ENCODE measurements at places on chromosomes 3 and 15.

- no peak for DNase-seq
Observed at GRCh38 chr3:142993958-142994442, 7.4 kb upstream of the U2SURP start.

GRCh38 chr3:82378392-82378791 is 616.9 kb upstream of the GBE1 start:
- no peak for DNase-seq

- no peak for DNase-seq
Observed at GRCh38 chr3:41103200-41103599, 96.1 kb upstream of the CTNNB1 start.

GRCh38 chr3:180987344-180987743 is 2.2 kb downstream of the DNAJC19 start:
- no peak for DNase-seq

GRCh38 chr15:48418343-48418742 is 87.1 kb downstream of the DUT start:
- no peak for DNase-seq

- DNase-seq, result no peak
Observed at GRCh38 chr3:42539871-42540714, 37.6 kb downstream of the VIPR1 start.

GRCh38 chr3:38226273-38226672 is 39.3 kb upstream of the SLC22A13 start:
- no peak for DNase-seq

- no peak for DNase-seq
Observed at GRCh38 chr3:63969876-63970275, 53.4 kb downstream of the PSMD6 start.

GRCh38 chr3:142033292-142033691 is 116.1 kb downstream of the TFDP2 start:
- DNase-seq, result no peak

DNA sequence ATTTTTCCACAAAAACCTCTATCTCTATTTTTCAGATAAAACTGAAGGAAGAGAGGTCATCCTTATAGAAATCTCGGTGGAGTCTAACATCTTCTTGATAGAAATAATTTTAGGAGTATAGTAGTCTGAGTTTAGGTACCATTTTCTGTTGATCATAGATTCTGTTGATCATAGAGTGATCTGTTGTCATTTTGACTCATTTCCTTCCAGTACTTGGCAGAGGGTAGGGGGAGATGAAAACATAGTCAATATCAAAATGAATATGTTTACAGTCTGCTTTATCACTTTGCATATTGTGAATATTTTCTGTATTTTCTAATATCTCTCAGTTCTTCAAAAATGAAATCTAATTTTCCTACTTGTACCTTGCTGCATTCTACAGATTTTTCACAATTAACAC is 353.4 kb downstream of the FEZF2 start:
- DNase-seq, result no peak

DNA sequence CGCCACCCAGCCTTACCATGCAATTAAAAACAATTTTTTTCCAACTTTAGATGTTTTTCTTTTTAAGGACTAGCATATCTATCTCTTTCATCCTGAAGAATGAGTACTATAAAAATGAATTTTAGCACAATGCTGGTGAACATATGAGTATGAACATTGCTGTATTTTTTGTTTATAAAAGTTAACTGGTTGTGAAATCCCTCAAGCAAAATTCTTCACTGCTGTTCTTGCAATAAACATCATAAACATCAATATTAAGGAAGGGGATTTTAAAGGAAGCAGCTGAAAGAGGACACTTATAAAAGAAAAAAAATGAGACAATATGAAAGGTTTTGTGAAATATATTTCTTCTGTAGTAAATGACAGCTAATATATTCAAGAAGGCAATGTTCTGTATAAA is 3.0 kb downstream of the PLSCR4 start:
- DNase-seq, result no peak

- DNase-seq, result no peak
Observed at GRCh38 chr3:177378168-177378567, 180.9 kb upstream of the TBL1XR1 start.

DNA sequence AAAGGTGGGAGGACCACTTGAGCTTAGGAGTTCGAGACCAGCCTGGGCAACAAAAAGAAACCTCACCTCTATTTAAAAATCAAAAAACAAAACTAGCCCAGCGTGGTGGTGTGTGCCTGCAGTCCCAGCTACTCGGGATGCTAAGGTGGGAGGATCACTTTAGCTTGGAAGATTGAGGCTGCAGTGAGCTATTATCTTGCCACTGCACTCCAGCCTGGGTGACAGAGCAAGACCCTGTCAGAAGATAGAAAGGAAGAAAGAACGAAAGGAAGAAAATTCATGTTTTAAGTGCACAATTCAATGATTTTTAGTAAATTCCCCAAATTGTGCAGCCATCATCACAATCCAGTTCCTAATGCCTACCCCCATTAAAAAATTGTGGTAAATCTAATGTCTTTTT is 7.8 kb downstream of the FSD2 start:
- no peak for DNase-seq

DNA sequence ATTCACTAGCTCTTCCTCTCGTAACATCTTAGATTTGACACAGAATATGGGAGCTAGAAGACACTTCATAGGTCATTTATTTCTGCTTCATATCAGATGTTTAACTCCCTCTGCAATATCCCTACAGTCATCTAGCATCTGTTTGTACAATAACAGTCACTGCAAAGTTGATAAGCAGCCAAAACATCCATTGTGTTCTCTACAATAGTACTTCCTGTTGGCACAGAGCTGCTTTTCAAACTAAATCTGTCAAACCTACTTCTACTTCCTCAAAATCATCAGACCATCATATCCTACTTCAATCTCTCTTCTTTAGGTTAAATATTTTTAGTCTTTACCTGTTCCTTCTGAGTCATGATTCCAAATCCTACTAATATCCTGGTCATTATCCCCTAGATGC is 233.2 kb downstream of the FGF12 start:
- no peak for DNase-seq

GRCh38 chr3:13172644-13173013 is 99.4 kb upstream of the IQSEC1 start:
- no peak for DNase-seq

DNA sequence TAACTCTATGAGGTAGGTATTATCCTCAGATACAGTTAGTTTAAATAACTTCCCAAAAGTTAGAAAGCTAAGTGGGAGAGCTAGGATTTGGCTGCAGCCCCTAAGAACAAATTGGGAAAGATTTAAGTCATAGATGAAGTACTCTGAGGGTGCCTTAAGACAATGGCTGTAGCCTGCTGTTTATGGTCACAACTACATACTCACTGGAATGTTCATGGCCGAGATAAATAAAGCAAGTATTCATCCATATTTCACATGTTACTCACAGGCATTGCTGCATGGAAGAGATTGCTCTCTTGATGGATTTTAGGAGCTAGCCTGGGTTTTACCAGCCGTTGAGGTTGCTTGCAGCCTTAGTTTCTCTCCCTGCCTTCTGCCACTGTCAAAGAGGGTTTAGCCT is 145.0 kb downstream of the CMSS1 start:
- no peak for DNase-seq

DNA sequence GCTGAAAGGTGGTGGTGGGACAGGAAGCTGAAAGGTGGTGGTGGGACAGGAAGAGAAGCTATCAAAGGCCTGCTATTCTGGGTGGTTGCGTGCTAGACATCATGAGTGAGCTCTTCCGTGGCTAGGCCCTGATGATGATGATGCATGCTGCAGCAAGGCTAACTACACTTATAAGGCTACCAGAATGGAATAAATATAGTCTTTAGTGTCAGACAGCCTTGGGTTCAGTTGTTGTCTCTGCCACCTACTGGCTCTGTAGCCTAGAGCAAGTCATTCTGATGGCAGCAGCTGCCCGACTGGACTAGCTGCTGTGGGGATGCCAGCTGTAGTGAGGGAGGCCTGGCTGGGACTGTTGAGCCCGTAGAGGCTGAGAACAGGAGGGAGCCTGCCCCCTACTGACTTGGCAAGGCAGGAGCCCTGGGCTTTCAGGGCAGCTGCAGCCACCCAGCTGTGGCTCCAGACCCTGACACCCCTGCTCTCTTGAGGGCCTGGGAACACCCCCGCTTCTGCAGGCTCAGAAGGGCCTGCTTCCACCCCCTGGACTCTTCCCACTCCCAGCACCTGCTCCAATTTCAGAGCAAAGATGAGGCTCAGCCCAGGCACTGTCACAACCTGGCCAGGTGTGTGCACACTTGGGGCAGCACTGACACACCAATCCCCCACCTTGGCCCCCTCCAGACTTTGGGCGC is 21.4 kb upstream of the ZBED2 start:
- no peak for DNase-seq

All from esophagus squamous epithelium (tissue), 5 donors.